ENCODE measurements at places on chromosomes 3 and 15. TPM values are rescaled to one million over a fixed set of nuclear protein-coding genes. Genes with fewer than 3 reads are reported as not detected.

IL5RA gene
- not detected for polyA plus RNA-seq

PARP16 gene
- polyA plus RNA-seq = 19.7 TPM

ATP13A3 gene
- 20.5 TPM for polyA plus RNA-seq

CACNA2D2 gene
- polyA plus RNA-seq = 1.5 TPM

WWTR1 gene
- polyA plus RNA-seq = 40.6 TPM

GRCh38 chr3:121796970-121797369, 37.9 kb downstream of the IQCB1 start:
- DNase-seq = no peak

PARP9 gene
- 15.0 TPM for polyA plus RNA-seq

GRCh38 chr3:17130956-17131355, 246.2 kb downstream of the PLCL2 start:
- no peak for DNase-seq

GRCh38 chr3:194169595-194169994, 33.6 kb downstream of the HES1 start:
- DNase-seq = no peak

GRCh38 chr3:58429657-58430056, 4.0 kb downstream of the PDHB start:
- no peak for DNase-seq

DNA sequence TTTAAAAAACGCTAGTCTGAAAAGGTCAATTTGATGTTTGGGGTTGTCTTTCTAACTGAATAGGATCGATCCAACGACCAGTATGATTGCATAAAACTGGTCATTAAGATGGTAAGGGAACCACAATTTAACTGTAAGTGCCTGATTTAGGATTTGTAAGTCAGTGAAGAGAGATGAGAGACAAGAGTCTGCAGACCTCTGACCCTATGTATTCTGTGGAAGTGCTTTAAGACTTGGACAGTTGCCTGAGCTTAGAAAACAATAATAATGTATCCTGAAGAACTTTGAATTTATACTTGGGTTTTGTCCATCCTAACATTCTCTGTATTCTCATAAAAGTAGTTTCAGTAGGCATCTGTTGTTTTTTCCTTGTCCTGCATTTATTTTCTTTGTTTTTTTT, 221.4 kb upstream of the SUCLG2 start:
- no peak for DNase-seq

C3orf62 gene
- 2.8 TPM for polyA plus RNA-seq

SEMA3G gene
- 0.48 TPM for polyA plus RNA-seq

DNA sequence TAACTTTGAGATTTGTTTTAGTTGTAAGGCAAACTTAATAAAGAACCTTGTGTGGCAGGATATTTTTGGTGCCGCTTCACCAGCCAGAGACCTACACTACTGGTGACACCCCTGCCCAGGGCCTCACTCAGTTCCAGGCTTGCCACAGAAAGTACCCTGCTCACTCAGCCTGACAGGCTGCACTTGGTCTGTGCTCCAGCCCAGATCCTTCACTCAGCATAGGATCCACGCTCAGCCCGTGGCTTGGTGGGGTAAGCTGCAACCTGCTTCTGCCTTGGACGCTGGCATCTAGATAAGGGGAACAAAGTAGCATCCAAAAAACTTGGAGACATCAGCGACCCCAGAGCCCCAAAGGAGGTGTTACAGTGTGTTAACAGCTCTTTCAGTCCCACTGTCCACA, 825.5 kb downstream of the EPHA3 start:
- no peak for DNase-seq

GRCh38 chr3:150443331-150443741, 35.2 kb downstream of the TSC22D2 start:
- DNase-seq = no peak

- peak; percentile 71 for DNase-seq
Measured at GRCh38 chr3:2770451-2770850, 339.7 kb downstream of the IL5RA start.

GRCh38 chr3:178546079-178546478, 9.8 kb downstream of the KCNMB2 start:
- no peak for DNase-seq

- DNase-seq = no peak
Measured at GRCh38 chr3:36480911-36481648, 100.8 kb downstream of the STAC start.

TF gene
- 401 TPM for polyA plus RNA-seq

UACA gene
- polyA plus RNA-seq = 45.4 TPM

All from hepatocyte (in vitro differentiated cells).